NCI-H1417 treated with DMSO at 0.1 percent for 48 hours (cell line): ENCODE measurements at places on chromosomes 7 and 10.

DNA sequence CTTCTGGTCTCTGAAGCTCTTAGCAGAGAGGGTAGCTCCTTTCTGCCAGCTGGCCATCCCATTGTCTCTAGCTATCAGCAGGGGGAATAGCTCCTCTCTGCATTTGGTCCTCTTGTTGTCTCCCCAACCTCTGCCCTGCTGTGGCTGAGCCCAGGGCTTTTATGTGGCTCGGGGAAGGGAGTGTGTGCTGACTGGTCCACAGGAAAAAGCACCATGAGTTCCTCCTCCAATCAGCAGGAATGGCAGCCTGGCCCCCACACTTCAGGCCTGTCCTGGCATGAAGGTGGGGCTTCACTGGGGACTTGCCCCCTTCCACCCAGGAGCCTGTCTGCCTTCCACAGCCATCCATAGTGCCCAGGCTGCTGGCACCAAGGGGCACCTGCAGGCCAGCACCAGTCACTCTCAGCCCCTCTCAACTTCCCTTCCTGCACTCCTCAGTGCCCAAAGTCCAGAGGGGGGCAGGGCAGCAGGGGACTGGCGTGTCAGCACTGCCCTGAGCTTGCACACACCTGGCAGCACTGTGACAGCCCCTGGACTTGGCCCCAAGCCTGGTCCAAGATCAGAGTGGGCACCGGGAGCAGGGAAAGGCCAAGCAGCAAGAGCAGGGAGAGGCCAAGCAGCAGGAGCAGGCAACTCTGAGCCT lies 36.2 kb downstream of the NOLC1 start:
- DNase-seq, result no peak

- DNase-seq, result no peak
These were observed 46.6 kb upstream of the GRID1 start for GRCh38 chr10:86413046-86413728.

DNA sequence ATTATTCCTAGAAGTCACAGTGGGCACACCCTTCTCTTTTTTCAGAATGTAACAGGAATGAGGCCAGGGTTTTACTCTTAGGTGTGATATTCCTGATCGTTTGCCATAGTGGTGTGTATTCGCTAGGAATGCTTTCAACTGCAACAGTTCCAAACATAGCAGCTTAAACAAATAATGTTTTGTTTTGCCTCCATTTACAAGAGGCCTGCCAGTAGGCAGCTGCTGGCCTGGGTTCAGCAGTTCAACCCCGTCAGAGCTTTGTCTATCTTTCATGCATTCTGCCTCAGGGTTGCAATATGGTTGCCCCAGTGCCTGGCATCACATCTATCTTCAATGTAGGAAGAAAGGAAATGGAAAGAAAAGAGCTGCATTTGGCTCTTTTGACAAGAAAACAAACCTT lies 21.7 kb upstream of the RET start:
- DNase-seq, result no peak

- no peak for DNase-seq
These were observed 53.5 kb downstream of the ABLIM1 start for GRCh38 chr10:114604357-114605130.

GRCh38 chr7:28697913-28698563 lies 260.1 kb downstream of the TRIL start:
- no peak for DNase-seq
